Adipose tissue (tissue), 3 donors: ENCODE measurements at places on chromosomes 1 and 21. TPM values are rescaled to one million over a fixed set of nuclear protein-coding genes. Genes with fewer than 3 reads are reported as not detected.

Gene CHRNB2
- polyA plus RNA-seq, result under 0.01 TPM

Gene CGN
- 28.7 TPM for polyA plus RNA-seq

Gene LENEP
- polyA plus RNA-seq, result not detected

Gene HNRNPCL1
- polyA plus RNA-seq, result not detected

Gene TCHHL1
- polyA plus RNA-seq, result not detected

Gene NHLH1
- polyA plus RNA-seq, result 0.21 TPM

Gene C4BPA
- polyA plus RNA-seq, result 1.5 TPM

Gene DHRS3
- polyA plus RNA-seq, result 92.1 TPM

Gene MCL1
- polyA plus RNA-seq, result 98.6 TPM

Gene RHEX
- 0.79 TPM for polyA plus RNA-seq

Gene PSRC1
- polyA plus RNA-seq, result 1.1 TPM

Gene UBL4B
- polyA plus RNA-seq, result 0.07 TPM

Gene CD52
- 27.6 TPM for polyA plus RNA-seq

Gene KCNE1
- polyA plus RNA-seq, result 3.4 TPM

Gene TCP10L
- polyA plus RNA-seq, result not detected
